Bronchial epithelial cell (primary cell): ENCODE measurements at places on chromosomes 7 and 10. TPM values are rescaled to one million over a fixed set of nuclear protein-coding genes. Genes with fewer than 3 reads are reported as not detected.

Gene FXYD4
- total RNA-seq: not detected in 2 replicates

Gene MAGI2
- 2.6 and 2.7 TPM in 2 replicates for total RNA-seq

Gene TUBAL3
- 0.26 TPM in 2 replicates for total RNA-seq

Gene HHEX
- 0.26 and 0.38 TPM in 2 replicates for total RNA-seq

Gene C10orf120
- total RNA-seq: not detected in 2 replicates

Gene HOXA4
- total RNA-seq: not detected in 2 replicates

Gene OR6B1
- not detected in 2 replicates for total RNA-seq

Gene ACTL6B
- total RNA-seq: not detected in 2 replicates

Gene MOGAT3
- not detected in 2 replicates for total RNA-seq

Gene CYP17A1
- total RNA-seq: not detected in 2 replicates

Gene HOXA1
- 0.26 TPM in 2 replicates for total RNA-seq

Gene CPN1
- total RNA-seq: not detected in 2 replicates

GRCh38 chr7:904847-905246 is 28.5 kb downstream of the GET4 start:
- no peak for DNase-seq

GRCh38 chr10:107010531-107010930 is 154.0 kb downstream of the SORCS1 start:
- no peak for DNase-seq

- no peak for DNase-seq
These were observed 105.2 kb downstream of the PRKCQ start for GRCh38 chr10:6474871-6475270.

DNA sequence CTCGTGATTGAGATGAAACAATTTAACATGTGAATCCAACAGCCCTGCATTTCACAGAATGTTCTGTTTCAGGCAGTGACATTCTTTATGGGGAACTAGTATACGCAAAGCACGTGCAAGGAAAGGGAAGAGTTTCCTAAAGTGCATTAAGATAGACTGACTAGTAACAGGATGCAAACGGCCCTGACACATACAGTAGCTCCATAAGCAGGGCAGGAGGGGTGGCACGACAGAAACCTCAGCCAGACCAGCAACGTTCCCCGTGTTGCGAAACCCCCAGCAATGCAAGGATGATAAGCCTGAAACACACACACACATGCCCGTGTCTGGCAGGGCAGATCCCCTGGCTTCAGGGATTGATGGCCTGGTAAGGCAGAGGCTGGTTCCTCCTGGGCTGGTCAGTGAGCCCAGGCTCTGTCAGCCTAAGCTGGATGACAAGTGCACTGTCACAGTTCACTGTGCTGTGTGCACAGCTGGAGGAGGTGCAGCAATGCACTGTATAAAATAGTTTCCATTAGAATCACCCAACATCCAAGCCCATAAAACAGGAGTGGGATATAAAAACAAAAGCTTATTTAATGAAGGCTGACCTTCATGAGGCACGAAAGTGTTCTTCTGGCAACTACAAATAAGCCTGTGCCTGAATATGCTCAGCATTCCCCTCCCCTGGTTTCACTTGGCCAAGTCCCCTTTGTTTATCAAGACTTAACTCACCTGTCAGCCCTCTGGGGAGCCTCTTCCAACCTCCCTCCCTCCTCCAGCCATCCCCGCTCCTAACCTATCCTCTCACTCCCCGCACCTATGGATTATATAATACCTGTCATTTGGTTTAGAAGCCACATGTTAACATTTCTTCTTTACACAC is 88.8 kb downstream of the GSAP start:
- peak; percentile 76 for DNase-seq

- no peak for DNase-seq
These were observed 34.9 kb downstream of the TMEM130 start for GRCh38 chr7:98834949-98835348.

GRCh38 chr10:94216201-94216600 is 146.5 kb downstream of the NOC3L start:
- DNase-seq: no peak

GRCh38 chr10:113007343-113007771 is 57.3 kb downstream of the TCF7L2 start:
- DNase-seq: no peak

- DNase-seq: no peak
These were observed 3.4 kb downstream of the CPA4 start for GRCh38 chr7:130296221-130296951.

DNA sequence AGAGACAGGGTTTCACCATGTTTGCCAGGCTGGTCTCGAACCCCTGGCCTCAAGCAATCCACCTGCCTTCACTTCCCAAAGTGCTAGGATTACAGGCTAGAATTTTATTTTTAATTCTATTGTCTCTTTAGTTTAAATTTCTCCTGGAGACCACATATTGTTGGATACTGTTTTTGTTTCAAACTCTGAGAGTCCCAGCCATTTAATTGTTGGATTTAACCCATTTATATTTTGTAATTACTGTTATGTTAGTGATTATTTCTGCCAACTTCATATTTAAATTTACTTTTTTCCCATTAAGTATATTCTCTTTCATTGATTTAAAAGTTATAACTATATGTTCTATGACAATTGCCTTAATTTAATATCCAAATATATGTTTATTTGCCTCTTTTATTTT is 185.6 kb downstream of the ZNF248 start:
- no peak for DNase-seq

- DNase-seq: no peak
These were observed 4.1 kb downstream of the LZTS2 start for GRCh38 chr10:101003639-101004206.

GRCh38 chr10:33478089-33478674 is 143.7 kb upstream of the NRP1 start:
- no peak for DNase-seq

DNA sequence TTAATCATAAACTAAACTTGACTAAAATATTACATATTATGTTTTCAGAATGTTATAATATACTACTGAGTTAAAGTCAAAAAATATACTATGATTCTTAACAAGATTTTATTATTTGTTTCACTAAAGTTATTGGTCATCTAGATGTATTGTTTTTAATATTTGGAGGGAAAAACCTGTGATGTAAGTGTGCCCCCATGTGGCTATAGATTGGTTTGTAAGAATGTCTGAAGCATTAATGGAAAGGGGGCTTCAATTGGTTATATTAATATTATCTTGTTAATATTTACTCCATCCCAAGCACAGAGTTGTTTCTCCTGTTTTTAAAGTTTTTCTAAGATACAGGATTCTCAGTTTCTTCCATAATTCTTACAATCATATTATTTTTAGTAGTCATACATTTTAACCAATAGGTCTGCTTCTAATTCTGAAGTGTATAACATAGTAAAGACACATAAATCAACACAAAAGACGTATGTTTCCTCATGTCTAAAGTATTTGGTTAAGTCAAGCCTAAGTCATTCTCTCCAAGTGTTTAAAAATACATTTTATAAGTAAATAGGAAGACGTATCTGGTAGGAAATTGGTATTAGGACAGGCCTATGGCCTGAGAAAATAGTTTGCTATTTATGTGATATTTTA is 58.0 kb downstream of the GNAT3 start:
- peak; percentile 37 for DNase-seq

- DNase-seq: no peak
These were observed 59.2 kb downstream of the C10orf90 start for GRCh38 chr10:126611303-126611702.

DNA sequence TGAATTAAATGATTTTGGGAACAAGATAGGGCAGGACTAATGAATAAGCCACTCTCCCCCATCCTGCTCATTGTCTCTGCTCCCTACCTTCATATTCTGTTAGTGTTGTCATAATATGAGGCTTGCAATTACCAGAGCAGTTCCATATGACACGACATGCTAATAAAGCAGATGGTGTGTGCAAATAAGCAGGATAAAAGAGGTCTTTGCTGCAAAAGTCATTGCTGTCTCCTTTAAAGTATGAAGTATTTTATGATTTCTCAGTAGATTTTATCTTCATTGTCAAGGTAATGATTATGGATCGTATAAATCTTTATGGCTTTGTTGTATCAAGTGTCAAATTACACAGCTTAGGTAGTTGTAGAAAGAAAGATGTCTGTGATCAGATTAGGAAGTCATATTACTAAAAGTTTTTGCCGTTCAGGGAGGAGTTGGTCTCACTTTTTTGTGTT is 114.8 kb downstream of the SDK1 start:
- peak; percentile 51 for DNase-seq
